EL (cell line): ENCODE measurements at places on chromosomes 6 and 20.

- no peak for DNase-seq
Observed at GRCh38 chr6:14450133-14450504, 332.5 kb downstream of the CD83 start.

DNA sequence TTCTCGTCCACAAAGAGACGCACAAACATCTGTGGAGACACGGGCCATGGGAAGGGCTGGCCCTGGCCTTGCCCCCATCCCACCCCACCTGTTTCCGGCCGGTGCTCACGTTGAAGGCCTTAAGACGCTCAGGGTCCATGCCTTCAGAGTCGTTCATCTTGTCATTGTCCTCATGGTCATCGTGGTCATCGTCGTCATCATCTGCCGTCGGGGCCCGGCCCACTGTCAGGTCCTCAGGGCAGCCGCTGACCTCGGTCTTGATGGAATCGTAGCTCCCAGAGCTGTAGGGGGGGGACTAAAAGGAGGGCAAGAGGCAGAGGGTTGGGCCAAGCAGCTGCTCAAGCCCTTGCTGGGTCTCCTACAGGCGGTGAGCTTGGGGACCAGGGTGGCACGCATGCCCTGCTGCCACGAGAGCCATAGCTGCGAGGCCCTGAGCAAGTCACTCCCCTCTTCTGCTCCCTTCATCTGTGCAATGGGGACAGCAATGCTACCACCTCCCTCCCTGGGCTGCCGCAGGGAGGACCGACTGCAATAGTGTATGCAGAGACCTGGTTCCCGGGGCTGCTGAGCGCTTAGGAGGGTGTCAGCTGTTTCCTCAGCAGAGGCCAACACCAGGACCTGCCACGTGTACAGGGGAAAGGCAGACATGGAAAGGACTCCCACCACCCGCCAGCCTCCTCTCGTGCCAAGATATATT is 95.5 kb downstream of the ASXL1 start:
- no peak for DNase-seq

DNA sequence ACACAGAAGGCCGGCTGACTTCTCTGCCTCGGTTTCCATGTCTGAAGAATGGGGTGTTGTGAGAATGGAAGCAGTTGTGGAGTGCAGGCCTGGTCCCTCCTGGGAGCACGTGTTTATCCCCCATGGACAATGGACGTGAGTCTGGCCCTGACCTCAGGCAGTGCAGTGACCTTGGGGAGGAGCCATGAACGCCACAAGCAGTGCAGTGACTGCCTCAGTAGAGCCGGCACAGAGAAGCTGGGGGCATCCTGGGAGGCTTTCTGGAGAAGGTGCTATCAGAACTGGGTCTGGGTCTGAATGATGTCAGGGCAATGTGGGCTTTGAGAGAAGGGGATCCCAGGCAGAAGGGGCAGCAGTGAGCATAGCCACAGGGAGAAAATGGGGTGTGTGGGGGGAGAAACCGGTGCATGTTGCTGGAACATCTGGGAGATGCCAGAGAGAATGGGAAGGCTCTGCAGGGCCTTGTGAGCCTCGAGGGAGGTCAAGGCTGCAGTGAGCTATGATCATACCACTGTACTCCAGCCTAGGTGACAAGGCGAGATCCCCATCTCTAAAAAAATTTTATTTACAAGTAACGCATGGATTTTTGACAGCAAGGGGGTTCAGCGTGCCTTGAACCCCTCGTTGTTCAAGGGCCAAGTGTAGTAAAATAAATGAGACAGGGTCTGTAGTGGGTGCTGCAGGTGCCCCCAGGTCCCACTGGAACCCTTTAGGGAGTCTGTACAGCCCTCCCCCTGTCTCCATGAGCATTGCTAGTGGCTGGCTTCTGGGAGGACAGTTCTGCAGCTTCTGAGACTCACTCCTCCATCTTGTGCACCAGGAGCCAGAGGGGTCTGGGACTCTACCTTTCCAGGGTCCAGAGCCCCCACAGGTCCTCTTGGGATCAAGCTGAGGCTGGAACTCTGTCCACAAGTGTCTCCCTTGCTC is 27.0 kb upstream of the ZBP1 start:
- DNase-seq = no peak

DNA sequence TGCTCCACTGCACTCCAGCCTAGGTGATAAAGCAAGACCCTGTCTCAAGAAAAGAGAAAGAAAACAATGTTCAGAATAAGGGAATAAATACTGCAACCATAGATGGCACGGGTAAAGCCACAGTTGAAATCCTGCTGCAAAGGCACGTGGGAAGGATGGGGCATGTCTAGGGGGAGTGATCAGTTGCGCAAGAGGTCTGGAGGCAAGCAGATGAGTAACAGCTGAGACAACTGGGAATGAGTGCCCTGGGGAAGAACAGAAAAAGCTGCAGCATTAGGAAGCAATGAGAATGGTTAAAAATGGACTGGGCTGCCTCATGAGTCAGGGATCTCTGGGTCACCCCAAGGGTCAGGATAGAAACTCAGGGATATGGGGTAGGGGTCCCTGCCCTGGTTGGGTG is 96.3 kb downstream of the GMPR start:
- DNase-seq = peak; percentile 95

DNA sequence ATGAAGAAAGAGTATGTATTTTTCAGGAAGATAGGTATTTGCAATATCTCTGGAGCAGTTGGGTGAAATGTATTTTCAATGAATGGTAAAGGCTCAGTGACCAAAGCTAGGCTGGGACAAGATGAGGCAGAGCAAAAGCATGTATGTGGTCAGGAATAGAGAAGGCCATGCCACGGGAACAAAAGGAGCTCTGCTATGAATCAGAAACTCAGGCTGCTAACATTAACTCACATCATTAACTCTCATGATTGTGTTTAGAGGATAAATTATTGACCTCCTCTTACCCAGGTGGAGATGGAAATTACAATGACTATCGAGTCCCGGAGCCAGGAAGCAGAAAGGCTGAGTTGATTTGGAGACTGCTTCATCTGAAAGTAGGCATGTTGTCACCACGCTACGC is 220.2 kb downstream of the FUT9 start:
- no peak for DNase-seq

GRCh38 chr6:143823548-143823947 is 19.6 kb upstream of the LTV1 start:
- no peak for DNase-seq
